Sigmoid colon (tissue), 7 donors: ENCODE measurements at places on chromosomes 6 and 20. TPM values are rescaled to one million over a fixed set of nuclear protein-coding genes. Genes with fewer than 3 reads are reported as not detected.

GRCh38 chr6:52019881-52020280 is 67.5 kb downstream of the PKHD1 start:
- DNase-seq = no peak
- no peaks in the 10 kb centered on the region for H3K27me3 ChIP-seq
- H3K36me3 ChIP-seq = no peaks in the 10 kb centered on the region
- no peaks in the 10 kb centered on the region for H3K4me1 ChIP-seq
- no peak overlapping the region for H3K27ac ChIP-seq
- no peak overlapping the region for H3K4me3 ChIP-seq

DNA sequence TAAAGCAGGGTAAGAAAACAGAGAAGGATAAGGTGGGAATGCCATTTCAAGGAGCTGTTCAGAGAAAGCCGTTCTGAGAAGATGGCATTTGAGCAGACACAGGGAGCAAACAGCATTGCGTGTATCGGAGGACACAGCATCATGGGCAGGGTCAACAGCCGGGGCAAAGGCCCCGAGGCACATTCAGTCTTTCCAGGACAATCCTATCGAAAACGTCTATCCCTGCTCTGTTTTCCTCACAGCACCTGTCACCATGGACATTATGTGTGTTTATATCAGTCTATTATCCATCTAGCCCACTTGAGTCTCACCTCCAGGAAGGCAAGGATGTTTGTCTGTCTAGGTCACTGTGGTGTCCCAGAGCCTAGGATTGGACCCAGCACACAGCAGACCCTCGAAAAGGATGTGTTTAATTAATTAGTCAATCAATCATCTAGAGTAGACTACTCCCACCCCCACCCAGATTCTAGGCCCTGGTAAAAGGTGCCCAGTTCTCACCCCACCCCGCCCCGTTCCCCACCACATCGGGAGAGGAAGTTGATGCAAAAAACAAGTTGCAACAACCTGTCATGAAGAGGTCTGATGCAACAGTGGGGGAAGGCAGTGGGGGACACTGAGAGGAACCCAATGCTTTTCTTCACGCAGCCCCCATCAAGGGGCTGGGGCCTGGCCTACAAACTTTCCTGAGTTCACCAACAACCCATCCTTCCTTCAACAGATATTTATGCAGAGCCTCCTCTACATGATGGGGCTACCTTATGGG is 66.6 kb downstream of the PREX1 start:
- H3K4me3 ChIP-seq = no peak overlapping the region
- H3K4me1 ChIP-seq = no peaks in the 10 kb centered on the region
- no peaks in the 10 kb centered on the region for H3K36me3 ChIP-seq
- no peak for DNase-seq

- H3K27me3 ChIP-seq = no peaks in the 10 kb centered on the region
- no peaks in the 10 kb centered on the region for H3K36me3 ChIP-seq
- H3K27ac ChIP-seq = no peak overlapping the region
- DNase-seq = no peak
Observed at GRCh38 chr6:106692819-106693208, 63.4 kb downstream of the QRSL1 start.

- H3K4me1 ChIP-seq = no peaks in the 10 kb centered on the region
- H3K4me3 ChIP-seq = no peak overlapping the region
- H3K27ac ChIP-seq = no peak overlapping the region
- no peaks in the 10 kb centered on the region for H3K36me3 ChIP-seq
- no peak for DNase-seq
Observed at GRCh38 chr6:72580281-72580940, 41.5 kb upstream of the KCNQ5 start.

DNA sequence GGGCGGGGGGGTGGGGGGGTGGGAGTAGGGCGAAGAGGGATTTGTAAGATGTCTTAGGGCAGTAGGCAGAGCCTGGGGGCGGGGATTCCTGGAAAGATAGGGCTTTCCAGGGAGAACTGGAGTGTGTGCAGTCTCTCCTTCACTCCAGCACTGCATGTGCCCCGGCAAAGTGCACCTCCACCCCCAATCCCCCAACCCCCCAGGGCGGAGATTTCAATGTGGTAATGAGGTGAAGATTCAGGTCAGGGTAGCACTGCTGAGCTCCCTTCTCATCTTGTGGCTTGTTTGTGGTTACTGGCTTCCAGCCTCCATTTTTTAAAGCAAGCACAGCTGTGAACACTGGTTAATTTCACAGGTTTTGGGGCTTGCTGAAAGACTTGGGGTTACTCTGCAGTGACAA is 5.9 kb downstream of the TMEM239 start:
- peaks cover 55% of the 10 kb centered on the region for H3K27me3 ChIP-seq
- H3K36me3 ChIP-seq = no peaks in the 10 kb centered on the region
- H3K4me1 ChIP-seq = peaks cover 3% of the 10 kb centered on the region
- H3K4me3 ChIP-seq = no peak overlapping the region

DNA sequence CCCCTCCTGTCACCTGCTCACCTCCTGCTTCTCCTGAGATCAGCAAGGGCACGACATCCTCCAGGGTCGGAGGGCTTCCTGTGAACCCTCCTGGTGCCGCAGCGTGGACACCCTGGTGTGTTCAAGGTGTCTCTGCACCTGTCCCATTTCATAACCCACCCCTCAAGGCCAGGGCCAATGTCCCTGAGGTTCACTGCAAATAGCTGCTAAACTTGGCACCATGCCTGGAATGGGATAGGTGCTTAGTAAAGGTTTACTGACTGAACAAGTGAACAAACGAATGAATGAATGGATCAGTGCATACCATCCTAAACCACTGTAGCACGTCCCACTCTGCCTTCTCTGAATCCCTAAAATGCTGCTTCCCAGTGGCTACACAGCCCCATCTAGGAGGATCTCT is 35.0 kb downstream of the SIRPA start:
- no peak overlapping the region for H3K4me3 ChIP-seq
- no peaks in the 10 kb centered on the region for H3K27me3 ChIP-seq
- no peak overlapping the region for H3K27ac ChIP-seq
- peaks cover 11% of the 10 kb centered on the region for H3K4me1 ChIP-seq

DNA sequence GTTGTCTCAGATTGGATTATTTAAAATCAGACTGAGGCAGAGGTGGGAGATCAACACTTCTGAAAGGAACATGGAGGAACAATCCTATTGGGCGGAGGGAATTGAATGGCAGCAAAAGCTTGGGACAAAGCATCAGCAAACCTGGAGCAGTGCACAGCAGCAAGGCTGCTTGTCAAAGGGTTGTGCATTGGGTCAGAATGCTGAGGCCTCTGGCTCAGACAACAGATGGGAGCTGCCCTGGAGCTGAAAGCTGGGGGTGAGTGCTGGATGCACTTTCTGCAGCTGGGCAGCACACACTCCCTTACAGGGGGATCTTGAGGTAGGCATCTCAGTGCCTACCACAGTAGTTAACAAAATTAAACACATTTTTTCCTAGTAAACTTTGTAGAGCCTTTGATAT is 634.4 kb upstream of the MMS22L start:
- no peaks in the 10 kb centered on the region for H3K27me3 ChIP-seq
- H3K36me3 ChIP-seq = no peaks in the 10 kb centered on the region
- H3K4me3 ChIP-seq = no peak overlapping the region
- no peak for DNase-seq
- H3K27ac ChIP-seq = no peak overlapping the region

DNA sequence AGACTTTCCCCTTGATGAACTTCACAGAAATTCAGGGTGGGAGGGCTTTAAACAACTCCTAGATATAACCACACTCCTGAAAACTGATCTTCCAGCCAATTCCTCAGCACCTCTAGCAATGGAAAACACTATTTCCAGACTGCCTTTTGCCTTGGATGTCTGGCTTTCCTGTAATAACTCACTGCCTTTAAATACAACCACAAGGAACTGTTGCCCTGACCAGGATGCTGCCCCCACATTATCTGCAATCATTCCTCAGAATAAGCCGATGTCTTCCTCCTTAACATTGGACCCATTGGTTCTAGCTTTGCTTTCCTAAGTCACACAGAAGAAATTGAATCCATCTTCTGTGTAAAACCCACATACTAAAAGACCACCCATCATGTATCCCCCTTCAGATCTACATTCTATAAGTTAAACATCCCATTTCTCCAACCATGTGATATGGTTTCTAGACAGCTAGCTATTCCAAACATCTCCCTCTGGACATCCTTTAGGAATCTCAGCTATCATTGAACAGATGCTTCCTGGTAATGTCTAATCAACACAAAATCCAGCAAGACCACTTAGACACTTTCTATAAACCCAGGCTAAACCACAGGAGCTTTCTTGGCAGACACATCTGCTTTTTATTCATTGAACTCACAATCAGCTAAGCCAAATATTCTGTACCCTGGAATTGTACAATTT is 95.9 kb upstream of the KCNQ5 start:
- H3K4me3 ChIP-seq = no peak overlapping the region
- H3K27ac ChIP-seq = no peak overlapping the region
- H3K36me3 ChIP-seq = no peaks in the 10 kb centered on the region
- no peaks in the 10 kb centered on the region for H3K27me3 ChIP-seq
- no peaks in the 10 kb centered on the region for H3K4me1 ChIP-seq

- no peaks in the 10 kb centered on the region for H3K27me3 ChIP-seq
- H3K4me3 ChIP-seq = no peak overlapping the region
- no peaks in the 10 kb centered on the region for H3K36me3 ChIP-seq
- no peaks in the 10 kb centered on the region for H3K4me1 ChIP-seq
- no peak overlapping the region for H3K27ac ChIP-seq
Observed at GRCh38 chr6:136753624-136754023, 38.7 kb downstream of the MAP3K5 start.

DNA sequence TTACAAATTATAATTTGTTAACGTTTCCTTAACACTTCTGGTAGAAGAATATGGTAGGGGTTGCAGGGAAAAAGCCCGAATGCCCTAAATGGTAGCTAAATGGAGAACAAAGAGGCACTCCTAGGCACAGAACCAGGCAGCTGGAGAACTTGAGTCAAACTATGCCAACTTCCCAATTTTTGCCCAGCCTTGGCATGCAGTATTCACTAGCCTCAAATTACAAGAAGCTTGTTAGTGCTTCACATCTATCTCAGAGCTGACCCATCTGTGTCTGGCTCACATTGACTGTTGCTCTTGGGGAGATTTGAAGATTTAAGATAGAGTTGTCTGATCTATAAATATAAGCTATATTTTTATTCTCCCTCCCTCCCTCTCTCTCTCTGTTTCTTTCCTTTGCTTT is 19.4 kb upstream of the LRFN2 start:
- no peak overlapping the region for H3K4me3 ChIP-seq
- H3K27me3 ChIP-seq = peaks cover 5% of the 10 kb centered on the region
- DNase-seq = no peak
- H3K36me3 ChIP-seq = no peaks in the 10 kb centered on the region

DNA sequence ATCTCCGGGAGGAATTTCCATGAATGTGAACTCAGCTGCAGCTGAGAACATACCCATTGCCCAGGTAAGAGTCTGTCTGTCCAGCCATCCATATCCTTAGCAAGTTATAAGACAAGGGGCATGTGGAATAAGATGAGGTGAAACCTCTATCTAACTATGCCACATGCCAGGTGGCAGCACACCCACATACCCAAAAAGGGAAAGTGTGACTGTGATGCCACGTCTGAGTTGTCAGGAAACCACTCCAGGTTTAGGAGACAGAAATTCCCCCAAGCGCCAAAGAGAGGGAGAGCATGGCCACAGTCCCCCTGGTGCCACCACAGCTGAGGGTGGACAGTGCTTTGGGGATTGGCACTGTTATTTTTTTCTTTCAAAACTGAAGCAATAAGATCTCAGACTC is 36.7 kb downstream of the SYNDIG1 start:
- H3K4me3 ChIP-seq = no peak overlapping the region
- H3K27ac ChIP-seq = no peak overlapping the region
- peaks cover 9% of the 10 kb centered on the region for H3K4me1 ChIP-seq

PI16 gene
- polyA plus RNA-seq = 1.8 TPM

TTBK1 gene
- under 0.01 TPM for polyA plus RNA-seq

DACT2 gene
- 0.23 TPM for polyA plus RNA-seq

GATA5 gene
- polyA plus RNA-seq = not detected

COQ3 gene
- polyA plus RNA-seq = 10.5 TPM

ARMC2 gene
- polyA plus RNA-seq = under 0.01 TPM

OR2H2 gene
- polyA plus RNA-seq = not detected

NSFL1C gene
- 61.9 TPM for polyA plus RNA-seq
